HS-5 (cell line): ENCODE measurements at places on chromosomes 13 and 19.

- DNase-seq = no peak
These were observed 8.6 kb downstream of the KDM4B start for GRCh38 chr19:4977299-4978174.

DNA sequence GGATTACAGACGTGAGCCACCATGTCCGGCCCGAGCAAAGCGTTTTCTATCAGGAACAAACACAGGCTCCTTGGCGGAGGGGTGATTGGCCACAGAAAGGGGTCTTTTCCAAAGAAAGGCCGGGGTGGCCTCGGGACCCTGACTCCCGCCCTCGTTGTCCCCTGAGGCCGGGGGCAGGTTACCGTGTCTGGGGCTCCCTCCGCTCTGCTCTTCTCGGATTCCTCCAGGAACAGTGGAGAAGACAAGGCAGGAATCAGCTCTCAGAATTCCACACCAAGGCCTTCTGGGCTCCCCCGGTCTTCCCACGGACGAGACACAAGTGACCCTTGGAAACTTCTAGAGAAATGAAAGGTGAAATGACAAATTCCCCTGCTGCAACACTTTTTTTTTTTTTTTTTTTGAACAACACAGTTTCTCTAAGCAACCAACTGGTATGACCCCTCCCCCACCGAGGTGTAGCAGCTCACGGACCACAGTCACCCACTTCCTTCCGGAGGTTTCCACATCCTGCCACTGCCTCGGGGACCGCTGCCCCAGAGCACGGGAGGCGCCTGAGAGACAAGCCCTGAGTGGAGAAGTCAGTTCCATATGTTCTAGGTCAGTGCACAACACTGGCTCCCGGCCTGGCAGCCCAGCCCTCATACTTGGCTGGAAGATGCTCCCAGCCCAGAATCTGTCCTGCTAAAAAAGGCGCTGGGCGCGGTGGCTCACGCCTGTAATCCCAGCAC, 11.0 kb downstream of the MOB3A start:
- DNase-seq = no peak

- DNase-seq = peak; percentile 2
These were observed 8.9 kb upstream of the ZNF527 start for GRCh38 chr19:37361994-37362393.

DNA sequence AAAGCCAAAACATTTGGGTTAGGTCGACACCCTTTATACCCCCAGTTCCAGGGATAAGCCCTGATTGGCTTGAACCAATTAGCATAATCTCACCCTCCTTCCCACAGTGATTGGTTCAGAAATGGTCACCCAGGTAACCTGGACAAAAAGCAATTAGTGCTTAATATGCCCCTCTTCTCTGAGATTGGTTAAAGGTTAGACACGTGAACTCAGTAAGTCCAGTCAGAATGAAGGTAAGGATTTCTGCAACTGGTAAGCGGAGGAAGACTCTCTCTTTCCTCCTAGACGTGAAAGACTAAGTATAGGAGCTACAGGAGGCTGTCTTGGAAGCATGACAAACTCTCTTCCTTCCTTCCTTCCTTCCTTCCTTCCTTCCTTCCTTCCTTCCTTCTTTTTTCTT, 1.3 kb upstream of the PNMA8C start:
- no peak for DNase-seq

GRCh38 chr19:7104747-7105447, 35.4 kb downstream of the ZNF557 start:
- DNase-seq = no peak

DNA sequence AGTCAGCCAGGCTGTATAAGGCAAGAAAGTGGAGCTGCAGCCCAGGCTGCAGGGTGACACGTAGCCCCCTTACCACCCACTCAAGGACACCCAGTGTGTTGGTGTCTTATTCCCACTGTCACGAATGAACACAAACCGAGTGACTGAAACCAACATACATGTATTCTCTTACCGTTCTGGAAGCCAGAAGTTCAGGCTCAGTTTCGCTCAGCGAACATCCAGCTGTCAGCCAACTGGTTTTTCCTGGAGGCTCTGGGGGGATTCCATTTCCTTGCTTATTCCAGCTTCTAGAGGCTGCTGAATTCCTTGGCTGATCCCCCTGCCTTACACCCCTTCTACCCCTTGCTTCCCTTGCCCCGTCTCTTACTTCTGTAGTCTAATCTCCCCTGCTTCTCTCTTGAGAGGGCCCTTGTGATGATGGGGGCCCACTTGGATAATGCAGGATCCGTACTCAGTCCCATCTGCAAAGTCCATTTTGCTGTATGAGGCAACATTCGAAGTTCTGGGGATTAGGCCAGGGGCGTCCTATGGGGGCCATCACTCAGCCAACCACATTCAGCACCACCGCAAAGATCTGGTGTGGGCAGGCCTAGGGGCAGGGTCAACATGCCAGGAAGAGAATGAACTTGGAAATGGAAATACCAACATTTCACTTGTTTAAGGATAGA, 47.3 kb upstream of the MTIF3 start:
- no peak for DNase-seq

- DNase-seq = no peak
These were observed 170.0 kb downstream of the KDM4B start for GRCh38 chr19:5138606-5139582.

GRCh38 chr13:28623782-28624706, 34.9 kb upstream of the POMP start:
- DNase-seq = no peak

- no peak for DNase-seq
These were observed 2.3 kb downstream of the SOX1 start for GRCh38 chr13:112069061-112069844.

- peak; percentile 52 for DNase-seq
These were observed at the start of gene ZNF528 for GRCh38 chr19:52397310-52398080. Gene ZNF528, plus strand, starts transcription at chr19:52397849. Its CDS starts 4,165 bp downstream, at chr19:52402014.

- no peak for DNase-seq
These were observed 14.7 kb downstream of the MAG start for GRCh38 chr19:35306473-35307246.

GRCh38 chr13:112790735-112791641, 101.2 kb downstream of the ATP11A start:
- no peak for DNase-seq

- no peak for DNase-seq
These were observed 115.3 kb upstream of the C1QTNF9B start for GRCh38 chr13:24012648-24013047.

- DNase-seq = no peak
These were observed 2.1 kb upstream of the TEX29 start for GRCh38 chr13:111318386-111318785.
